T-cell (primary cell): ENCODE measurements at places on chromosomes 3 and 15. TPM values are rescaled to one million over a fixed set of nuclear protein-coding genes. Genes with fewer than 3 reads are reported as not detected.

DNA sequence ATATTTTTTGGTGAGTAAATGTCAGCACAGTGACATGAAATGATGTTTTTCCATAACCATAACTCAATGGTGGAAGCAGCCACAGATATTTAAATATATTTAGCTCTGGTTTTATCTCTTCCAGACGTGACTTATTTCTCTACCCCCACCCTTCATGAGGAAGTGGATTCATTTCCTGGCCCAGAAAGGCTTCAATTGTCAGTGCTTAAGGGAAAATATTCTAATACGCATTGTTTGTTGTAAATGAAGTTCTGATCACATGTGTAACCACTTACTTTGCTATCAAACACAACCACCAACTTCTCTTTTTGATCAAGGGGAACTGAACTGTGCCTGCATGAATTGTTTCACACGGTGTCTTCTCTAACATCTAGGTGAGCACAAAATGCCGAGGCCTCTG is 14.0 kb downstream of the CLDN16 start:
- H3K4me1 ChIP-seq = no peaks in the 10 kb centered on the region
- H3K27ac ChIP-seq = no peak overlapping the region
- H3K36me3 ChIP-seq = no peaks in the 10 kb centered on the region
- no peak overlapping the region for H3K4me3 ChIP-seq
- no peak for DNase-seq

Gene MUC20
- 4.8 TPM for total RNA-seq

Gene IL12A
- total RNA-seq = 2.8 TPM

Gene PLA2G4E
- total RNA-seq = not detected

Gene LTK
- total RNA-seq = 2.0 TPM
